ENCODE measurements at places on chromosomes 1 and 21.
A peak's percentile ranks its signal among the peaks of the same experiment; 100 is the strongest.

DNA sequence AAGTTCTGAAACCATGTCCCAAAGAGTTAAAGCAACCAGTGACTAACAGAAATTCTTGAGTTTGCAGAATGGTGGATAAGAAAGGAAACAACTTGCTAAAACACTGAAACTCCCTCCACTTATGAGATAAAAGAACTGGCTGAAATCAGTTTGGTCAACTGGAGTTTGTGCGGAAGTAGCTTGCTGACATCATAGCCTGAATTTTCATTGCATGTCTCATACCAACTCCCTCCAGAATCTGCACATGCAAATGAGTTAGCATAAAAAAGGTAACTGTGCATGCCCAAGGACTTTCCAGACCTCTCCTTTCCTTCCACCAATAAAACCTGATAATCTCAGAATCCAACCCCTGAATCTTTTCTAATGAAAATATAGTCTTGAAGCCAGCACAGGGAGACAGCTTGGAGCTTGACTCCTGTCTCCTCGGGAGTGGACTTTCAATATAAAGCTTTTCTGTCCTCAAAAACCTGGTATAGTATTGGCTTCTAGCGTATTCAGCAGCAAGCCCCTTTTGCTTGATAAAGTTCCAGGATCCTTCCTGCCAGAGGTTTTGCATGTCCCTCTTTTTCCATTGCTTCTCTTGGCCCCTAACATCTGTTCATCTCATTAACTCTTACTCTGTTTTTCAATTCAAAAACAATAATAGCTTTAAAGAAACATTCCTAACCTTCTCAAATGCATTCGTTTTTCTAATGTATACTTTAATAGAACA is 785.8 kb upstream of the ADGRL4 start:
- DNase-seq, result no peak

DNA sequence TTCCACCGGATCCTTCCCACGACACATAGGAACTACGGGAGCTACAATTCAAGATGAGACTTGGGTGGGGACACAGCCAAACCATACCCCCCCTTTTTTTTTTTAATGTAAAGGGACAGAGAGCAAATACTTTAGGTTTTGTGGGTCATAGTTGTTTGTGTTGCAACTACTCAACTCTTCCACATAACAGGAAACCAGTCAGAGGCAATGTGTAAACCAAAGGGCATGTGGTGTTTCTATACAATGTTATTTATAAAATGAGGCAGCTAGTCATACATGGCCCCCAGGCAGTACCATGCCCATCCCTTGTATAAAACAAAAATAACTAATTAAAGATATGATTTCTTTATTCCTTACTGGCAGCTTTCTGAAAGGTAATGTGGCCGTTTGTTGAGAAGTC is 845.4 kb upstream of the ADAMTS5 start:
- no peak for DNase-seq

GRCh38 chr1:14974361-14974760 is 179.2 kb upstream of the TMEM51 start:
- no peak for DNase-seq

DNA sequence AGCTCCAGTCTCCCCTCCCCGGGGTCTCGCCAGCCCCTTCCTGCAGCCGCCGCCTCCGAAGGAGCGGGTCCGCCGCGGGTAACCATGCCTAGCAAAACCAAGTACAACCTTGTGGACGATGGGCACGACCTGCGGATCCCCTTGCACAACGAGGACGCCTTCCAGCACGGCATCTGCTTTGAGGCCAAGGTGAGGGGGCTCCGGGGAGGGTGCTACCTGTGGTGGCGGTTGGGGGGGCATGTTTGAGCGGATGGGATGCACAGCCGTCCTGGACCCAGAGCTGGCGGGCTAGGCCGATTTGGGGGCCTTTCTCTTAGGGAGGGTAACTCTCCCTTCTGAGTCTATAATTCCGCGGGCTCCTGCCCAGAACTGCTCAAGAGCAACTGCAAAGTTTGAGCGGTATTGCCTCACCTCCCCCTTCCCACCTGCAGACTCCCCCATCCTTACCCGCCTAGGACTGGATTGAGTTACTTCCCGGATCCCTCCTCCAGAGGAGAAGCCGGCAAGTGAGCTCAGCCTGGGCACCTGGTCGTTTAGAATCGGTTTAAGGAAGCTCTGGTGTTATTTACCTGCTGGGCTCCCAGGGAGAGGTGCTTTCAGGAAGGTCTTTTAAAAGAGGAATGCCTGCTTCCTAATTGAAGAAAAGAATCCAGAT is 730 bp downstream of the NOS1AP start:
- peak; percentile 35 for DNase-seq

Measured in NCI-H510A (cell line).